ENCODE measurements at places on chromosomes 12 and 14. TPM values are rescaled to one million over a fixed set of nuclear protein-coding genes. Genes with fewer than 3 reads are reported as not detected.

DNA sequence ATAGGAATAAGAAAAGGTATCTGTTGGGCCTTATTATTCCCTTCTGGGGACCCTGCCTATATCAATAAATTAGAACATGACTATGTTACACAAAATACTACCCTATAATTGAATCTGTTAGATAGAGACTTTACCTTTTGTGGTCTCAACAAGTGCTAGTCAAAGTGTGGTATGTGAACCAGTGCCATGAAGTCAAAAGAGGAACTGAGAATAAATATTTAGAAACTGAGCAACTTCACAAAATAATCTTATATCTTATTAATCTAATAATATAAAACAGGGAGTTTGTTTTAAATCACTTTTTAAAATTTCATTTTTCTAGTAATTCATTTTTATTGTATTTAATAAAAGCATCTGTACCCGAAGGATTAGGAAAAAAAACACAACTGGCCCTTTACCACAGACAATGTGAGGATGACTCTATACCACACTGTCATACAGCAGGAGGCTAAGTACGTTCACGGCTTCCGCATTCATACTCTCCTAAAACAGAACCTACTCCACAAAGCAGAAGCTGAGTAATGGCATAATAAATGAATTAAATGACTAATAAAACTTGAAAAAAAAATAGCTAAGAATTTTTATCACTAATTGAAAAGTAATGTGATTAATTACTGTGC, 42.1 kb downstream of the SEC23A start:
- DNase-seq, result no peak

The TCTN2 gene
- total RNA-seq, result 4.6 TPM

The VWF gene
- 0.71 TPM for total RNA-seq

The TMEM233 gene
- not detected for total RNA-seq

All from natural killer cell (primary cell).